ENCODE measurements at places on chromosomes 3 and 15. TPM values are rescaled to one million over a fixed set of nuclear protein-coding genes. Genes with fewer than 3 reads are reported as not detected.

- DNase-seq, result no peak
Measured at GRCh38 chr3:88231207-88231606, 81.4 kb downstream of the C3orf38 start.

SNTN gene
- not detected for total RNA-seq

DNA sequence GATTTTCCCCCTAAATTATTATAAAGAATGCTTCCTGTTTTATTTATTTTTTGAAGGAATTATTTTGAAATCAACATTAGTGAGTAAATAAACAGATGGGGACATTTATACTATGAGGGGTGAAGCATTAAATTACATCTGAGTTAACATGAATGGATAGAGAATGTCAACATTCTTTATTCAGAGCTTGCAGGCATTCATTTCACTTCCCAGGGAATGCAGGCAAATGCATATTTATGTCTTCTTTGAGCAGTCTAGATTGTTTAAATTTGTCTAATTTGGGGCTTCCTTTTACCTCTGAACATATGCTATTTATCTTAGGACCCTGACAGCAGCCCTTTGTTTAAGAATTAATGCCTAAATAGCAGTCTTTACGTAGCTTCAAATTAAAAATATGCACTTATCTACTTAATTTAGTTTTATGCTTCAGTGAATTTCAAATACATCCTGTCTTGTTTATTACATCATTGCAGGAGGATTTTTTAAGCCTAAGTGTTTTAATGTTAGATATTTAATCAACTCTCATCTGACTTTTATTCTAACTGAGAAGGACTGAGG is 630.5 kb upstream of the LMCD1 start:
- DNase-seq, result no peak

EPHB1 gene
- total RNA-seq, result 8.1 TPM

DNA sequence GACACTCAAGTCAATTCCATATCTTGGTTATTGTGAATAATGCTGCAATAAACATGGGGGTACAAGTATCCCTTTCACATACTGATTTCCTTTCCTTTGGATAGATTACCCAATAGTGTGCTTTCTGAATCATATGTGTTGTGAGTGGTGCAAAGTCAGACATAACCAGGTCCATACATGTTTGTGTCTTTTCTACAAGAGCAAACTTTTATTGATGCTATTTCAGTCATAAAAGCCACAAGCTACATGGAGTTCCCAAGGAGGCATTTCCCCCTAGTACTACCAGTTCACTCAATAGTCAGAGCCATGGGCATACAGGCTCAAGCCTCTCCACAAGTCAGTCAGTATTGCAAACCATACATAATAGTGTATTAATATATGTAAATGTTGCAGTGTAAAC is 10.1 kb downstream of the CEP63 start:
- DNase-seq, result no peak

- no peak for DNase-seq
Measured at GRCh38 chr3:98073486-98073885, 13.5 kb upstream of the OR5AC2 start.

CNTN4 gene
- total RNA-seq, result 3.3 TPM

DNA sequence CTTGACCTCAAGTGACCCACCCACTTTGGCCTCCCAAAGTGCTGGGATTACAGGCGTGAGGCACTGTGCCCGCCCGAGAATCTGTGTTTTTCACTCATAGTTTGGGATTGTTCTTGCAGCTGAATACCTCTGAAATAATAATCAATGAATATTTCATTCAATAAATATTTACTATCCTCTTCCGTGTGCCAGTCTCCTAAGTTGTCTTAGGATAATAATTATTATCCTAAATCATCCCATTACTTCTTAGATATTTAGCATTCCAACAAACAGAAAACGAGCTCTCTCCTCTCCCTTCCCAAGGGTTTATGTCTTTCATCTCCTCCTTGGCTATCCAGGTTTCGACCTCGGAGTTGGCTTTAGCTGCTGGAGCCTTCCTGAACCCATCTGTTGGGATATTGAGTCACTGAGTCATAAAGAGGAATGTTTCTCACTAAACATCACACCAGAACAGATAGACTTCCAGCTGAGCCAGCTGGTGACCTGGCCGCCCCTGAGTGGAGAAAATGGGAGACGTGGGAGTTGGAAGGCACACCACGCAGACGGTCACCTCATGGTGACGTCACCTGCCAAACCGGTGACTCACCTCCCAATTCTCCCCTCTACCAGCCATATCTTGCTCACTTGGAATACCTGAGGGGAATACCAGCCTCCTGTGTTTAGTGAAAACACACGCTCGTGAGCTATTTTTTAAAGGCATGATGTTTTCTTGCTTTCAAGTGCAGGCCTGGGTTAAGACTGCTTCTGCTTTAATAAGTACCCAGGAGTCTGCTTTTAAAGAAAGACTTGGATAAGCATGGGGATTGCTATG is 43.9 kb downstream of the BHLHE40 start:
- DNase-seq, result no peak

AQP9 gene
- total RNA-seq, result 159 TPM

GRCh38 chr3:55105647-55106046 is 177.8 kb upstream of the LRTM1 start:
- no peak for DNase-seq

GRCh38 chr15:59991834-59992233 is 12.3 kb upstream of the FOXB1 start:
- no peak for DNase-seq

TERC gene
- 3.1 TPM for total RNA-seq

- DNase-seq, result peak; percentile 59
Measured at GRCh38 chr3:124413393-124413792, 316.9 kb upstream of the UMPS start.

USP50 gene
- total RNA-seq, result 0.43 TPM

- DNase-seq, result no peak
Measured at GRCh38 chr3:73459711-73460110, 165.0 kb downstream of the PDZRN3 start.

DNA sequence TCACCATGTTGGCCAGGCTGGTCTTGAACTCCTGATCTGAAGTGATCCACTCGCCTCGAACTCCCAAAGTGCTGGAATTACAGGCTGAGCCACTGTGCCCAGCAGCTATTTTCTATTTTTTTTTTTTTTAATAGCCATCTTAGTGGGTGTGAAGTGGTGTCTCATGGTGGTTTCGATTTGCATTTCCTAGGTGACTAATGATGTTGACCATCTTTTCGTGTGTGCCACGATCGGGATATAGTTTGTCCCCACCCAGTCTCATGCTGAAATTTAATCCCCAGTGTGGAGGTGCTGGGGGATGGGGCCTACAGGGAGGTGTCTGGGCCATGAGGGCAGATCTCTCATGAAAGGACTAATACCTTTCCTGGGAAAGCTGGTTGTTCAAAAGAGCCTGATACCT is 41.8 kb upstream of the MUC13 start:
- DNase-seq, result no peak

CPA3 gene
- total RNA-seq, result 0.25 TPM

DNA sequence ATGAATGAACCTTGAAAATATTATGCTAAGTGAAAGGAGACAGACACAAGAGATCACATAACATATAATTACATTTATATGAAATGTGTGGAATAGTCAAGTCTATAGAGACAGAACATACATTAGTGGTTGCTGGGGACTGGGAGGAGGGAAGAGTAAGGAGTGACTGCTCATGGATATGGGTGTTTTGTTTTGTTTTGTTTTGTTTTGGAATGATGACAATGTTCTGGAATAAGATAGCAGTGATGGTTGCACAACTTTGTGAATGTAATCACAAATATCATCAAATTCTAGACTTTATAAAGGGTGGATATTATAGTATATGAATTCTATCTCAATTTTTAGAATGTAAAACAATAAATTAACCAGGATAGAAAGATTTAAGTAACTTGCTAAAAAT is 57.4 kb upstream of the PHLDB2 start:
- DNase-seq, result no peak

DNA sequence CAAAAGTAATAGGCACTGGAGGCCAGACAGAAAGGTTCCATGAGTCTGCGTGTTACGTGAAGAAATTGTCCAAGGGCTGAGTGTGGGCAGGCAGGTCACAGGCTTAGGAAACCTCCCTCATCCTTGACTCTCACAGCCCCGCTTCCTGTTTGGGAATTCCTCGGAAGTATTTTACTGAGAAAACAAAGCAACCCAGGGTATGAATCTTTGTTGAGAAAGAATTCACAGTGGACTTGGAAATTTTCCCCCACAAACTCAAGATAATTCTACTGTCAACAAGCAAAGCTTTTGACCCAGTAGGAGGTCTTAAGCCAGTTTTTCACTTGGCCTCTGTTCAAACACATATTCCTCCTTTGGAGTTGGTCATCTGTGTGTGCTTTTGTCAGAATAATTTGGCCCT is 377.1 kb upstream of the TPM1 start:
- no peak for DNase-seq

CCR8 gene
- total RNA-seq, result not detected

DNA sequence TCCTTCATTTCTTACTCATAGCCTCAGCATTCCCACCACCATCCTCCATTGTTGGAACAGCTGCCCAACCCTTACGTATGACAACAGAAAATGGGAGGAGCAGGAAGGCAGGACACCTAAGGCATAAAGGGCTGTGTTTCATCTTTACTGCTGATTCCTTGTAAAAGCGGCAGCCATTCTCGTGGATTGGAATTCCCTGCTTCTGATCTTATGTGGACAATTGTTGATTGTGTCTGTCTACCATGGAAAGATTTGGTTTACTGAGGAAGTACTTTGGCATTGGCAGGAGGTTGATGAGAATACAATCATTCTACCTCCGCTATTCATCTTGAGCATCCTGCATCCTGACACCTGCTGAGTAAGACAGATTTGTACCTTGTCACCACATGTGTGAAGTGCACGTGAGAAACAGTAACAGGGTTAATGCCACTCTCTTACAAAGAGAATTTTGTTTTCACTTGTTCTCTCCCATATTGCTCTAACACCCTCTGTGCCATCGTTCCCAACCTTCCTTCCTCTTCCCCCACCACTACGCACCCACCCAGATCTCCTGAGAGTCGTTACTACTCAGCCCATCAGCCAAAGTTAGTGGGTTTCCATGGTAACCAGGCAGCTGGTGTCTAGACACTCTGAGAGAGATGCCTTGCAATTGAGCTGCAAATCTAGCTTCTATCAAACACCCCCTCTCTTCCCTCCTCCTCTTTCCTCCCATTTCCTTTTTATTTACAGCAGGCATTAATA is 75.7 kb downstream of the GAP43 start:
- DNase-seq, result no peak

DNA sequence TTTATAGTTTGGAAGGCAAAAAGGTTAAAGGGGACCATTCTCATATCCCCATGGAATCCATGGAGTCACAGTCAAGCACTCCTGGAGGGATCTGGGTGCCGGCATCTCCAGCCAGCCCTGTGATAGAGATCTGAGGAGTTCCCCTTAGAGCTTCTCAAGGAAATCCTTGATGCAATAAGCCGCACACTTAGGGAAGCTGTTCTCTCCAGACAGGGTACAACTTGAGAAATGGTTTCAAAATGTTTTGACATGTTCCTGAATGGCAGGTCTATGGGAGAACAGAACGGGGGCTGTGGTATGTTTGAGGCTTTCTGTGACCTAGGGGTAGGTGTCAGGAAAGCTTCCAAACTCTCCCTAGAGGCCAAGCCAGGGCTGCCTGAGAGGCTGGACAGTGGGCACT is 292.9 kb downstream of the TLE3 start:
- no peak for DNase-seq

DNA sequence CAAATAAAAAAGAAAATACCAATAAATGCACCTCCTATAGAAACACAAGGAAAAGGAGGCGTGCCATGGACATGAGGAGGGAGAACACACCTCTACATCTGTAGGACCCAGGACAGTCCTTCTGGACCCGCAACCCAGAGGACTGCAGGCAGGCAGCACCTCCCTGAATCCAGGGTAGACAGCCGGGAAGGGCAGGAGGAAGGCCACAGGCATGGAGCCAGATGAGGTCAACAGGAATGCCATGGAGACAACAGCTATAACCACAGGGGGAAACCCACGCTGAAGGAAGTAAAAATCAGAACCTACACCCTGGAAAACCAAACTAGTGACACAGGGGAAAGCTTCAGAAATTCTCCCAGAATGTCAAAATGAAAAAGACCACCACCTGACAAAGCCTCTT is 248.8 kb upstream of the NSMCE3 start:
- no peak for DNase-seq

- no peak for DNase-seq
Measured at GRCh38 chr3:184031187-184031792, at the start of gene HTR3D. Gene HTR3D (plus strand): TSS chr3:184031742. CDS start chr3:184031742, 0 bp downstream.

SLC6A1 gene
- 64.8 TPM for total RNA-seq

DNA sequence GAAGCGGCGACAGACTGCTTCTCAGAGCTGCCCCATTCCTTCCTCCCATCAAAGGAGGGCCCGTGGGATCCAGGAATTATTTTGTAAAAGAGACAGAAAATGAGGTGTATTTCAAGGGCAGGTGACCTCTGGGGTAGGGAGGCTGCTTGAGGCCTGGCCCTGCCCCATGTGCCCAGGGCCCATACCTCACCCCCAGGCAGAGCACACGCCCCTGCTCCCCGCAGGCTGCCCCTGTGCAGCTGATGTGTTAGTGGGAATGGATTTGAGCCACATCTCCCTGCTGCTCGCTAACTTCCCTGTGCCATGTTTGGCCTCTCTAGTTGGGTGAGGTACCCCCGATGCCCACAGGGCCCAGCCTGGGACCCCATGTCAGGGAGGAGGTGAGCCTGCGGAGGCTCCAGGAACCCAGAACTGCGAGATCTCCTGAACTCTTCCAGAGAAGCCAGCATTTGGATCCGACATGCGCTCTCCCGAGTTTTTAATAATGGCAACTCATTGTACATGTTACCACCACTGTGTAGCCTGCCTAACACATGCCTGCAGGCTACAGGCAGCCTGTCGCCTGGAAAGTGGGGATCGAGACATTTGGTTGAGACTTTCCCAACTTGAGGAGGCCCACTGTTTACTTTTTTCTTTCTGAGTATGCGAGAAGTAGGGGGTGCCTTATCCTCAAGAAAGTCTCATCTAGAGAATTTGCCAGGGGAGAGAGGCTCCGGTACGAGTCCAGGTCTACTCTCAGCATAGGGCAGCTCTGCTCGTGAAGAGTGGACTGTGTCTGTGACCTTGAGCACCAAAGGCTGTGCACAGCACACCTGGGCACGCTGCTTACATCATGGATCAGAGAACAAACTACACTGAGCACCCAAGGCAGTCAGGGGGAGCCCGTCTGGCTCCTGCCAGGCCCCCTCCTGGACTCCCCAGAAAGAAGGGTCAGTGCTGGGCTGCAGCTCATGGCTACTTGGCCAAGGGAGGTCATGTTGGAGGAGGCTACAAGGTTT is 36.1 kb downstream of the PCSK6 start:
- DNase-seq, result peak; percentile 82

BBX gene
- 13.0 TPM for total RNA-seq

DNA sequence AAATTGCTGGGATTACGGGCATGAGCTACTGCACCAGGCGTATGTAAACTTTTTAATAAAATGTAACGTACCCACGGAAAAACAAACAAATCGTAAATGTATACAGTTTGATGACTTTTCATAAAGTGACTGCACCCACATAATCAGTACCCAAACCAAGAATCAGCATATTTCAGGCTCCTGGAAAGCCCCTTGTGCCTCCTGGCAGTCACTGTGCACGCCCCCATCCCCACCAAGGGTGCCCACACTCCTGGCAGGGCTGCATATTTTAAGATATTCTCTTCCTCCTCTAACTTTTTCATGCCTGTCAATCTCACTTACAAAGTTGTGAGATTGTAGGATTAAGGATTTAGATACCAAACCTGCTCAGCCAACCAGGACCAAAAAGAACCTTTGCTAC is 305.5 kb downstream of the SHQ1 start:
- no peak for DNase-seq

- peak; percentile 45 for DNase-seq
Measured at GRCh38 chr15:85751291-85752123, 43.2 kb downstream of the KLHL25 start.

TEX9 gene
- 0.81 TPM for total RNA-seq

Data from left lobe of liver (tissue), 2 donors.